HEK293T (cell line): ENCODE measurements at places on chromosomes 1 and 21.

DNA sequence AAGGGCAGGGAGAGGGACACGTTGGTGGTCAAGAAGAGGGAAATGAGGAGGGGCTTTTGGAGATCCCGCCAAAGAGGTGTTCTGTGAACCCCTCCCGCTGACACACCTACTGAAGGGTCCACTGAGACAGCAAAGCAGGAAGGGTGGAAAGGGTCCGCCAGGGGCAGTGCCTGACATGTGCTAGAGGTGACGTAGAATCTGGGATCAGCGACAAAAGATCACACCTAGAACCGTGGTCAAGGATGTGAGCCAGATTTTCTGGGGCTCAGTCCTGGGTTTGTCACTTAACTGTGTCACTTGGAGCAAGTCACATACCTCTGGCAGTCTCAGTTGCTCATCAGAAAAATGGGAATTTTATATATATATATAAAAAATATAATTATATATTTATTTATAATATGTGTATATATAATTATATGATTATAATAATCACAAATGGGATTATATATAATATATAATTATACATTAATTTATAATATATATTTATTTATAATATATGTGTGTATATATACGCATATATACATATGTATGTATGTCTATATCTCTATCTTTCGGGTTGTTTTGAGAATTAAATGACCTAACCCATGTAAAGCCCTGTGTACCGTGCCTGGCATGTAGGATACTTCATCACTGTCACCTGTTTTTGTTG lies 35.0 kb upstream of the ATP5PO start:
- DNase-seq = no peak

DNA sequence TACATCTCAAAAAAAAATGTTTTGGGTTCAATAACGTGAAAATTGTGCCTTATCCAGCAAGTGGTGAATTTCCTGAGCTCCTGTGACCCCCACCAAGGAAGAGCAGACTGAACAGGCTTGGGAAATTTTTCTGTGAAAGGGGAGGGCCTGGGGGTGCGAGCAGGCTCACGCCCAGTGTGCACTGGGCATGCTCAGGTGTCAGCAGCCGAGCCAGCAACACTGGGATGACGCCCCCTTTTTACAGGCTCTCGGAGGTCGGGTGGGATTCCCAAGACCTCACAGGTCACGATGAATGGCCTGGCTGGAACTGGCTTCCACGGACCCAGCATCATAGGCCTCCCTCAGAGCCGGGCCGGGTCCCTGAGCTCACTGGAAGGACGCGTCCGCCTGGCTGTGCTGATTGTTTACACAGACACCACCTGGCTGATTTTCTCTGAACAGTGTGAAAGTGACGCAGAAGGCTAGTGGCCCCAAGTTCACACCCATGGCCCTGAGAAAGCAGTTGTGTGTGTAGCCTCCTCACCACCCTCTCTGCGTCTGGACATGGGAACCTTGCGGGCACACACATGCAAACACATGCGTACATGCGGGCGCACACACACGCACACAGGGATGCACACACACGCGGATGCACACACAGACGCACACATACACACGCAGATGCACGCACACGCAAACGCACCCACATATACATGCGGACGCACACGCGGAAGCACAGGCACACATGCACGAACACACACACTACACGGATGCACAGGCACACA lies 9.2 kb downstream of the CSTB start:
- no peak for DNase-seq

- DNase-seq = no peak
Observed at GRCh38 chr1:85258536-85259117, 835 bp downstream of the C1orf52 start.

- DNase-seq = no peak
Observed at GRCh38 chr1:196121181-196121580, 487.1 kb downstream of the KCNT2 start.

GRCh38 chr1:235533476-235534168 lies 29.4 kb upstream of the B3GALNT2 start:
- DNase-seq = no peak

DNA sequence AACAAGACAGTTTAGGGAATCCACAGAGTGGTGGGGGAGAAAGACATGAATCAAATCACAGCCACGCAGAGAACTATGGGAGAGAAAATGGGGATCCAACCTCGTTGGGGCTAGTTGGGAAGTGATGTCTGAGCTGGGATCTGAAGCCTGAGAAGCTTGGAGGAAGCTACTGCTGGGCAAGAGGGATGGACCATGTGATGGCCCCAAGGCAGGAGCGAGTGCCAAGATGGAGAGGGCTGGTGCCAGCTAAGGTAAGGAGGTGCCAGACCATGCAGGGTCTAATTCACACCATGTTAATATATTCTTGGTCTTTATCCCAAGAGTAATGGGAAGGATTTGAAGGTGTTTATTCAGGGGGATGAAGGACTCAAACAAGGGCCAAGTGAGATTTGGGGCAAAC lies 18.2 kb upstream of the TCEA3 start:
- no peak for DNase-seq

DNA sequence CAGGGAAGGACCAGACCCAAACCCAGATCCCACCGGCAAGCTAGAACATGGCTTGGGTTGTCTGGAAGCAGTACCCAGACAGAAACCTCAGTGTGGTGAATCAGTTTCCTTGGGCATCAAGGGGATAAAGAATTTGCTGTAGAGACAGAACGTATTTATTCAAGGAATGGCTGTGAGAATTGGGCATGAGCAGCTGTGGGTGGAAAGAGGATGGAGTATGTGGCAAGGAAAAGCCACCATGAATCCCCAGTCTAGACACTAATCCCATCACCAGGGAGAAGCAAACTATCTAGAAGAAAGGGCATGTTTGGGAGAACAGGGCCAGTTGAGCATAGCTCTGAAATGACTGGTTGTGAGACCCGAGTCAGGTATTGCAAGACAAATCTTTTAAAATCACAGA lies 109.2 kb downstream of the TOMM20 start:
- no peak for DNase-seq

- no peak for DNase-seq
Observed at GRCh38 chr1:208183977-208184911, 59.9 kb downstream of the PLXNA2 start.
